ENCODE measurements at places on chromosomes 5 and 9. TPM values are rescaled to one million over a fixed set of nuclear protein-coding genes. Genes with fewer than 3 reads are reported as not detected.

- peaks cover 67% of the 10 kb centered on the region for H3K27me3 ChIP-seq
- H3K36me3 ChIP-seq, result no peaks in the 10 kb centered on the region
- peaks cover 40% of the 10 kb centered on the region for H3K4me1 ChIP-seq
- no peak overlapping the region for H3K27ac ChIP-seq
- H3K4me3 ChIP-seq, result no peak overlapping the region
- DNase-seq, result no peak
Measured at GRCh38 chr9:136103651-136104487, 8.8 kb upstream of the NACC2 start.

DNA sequence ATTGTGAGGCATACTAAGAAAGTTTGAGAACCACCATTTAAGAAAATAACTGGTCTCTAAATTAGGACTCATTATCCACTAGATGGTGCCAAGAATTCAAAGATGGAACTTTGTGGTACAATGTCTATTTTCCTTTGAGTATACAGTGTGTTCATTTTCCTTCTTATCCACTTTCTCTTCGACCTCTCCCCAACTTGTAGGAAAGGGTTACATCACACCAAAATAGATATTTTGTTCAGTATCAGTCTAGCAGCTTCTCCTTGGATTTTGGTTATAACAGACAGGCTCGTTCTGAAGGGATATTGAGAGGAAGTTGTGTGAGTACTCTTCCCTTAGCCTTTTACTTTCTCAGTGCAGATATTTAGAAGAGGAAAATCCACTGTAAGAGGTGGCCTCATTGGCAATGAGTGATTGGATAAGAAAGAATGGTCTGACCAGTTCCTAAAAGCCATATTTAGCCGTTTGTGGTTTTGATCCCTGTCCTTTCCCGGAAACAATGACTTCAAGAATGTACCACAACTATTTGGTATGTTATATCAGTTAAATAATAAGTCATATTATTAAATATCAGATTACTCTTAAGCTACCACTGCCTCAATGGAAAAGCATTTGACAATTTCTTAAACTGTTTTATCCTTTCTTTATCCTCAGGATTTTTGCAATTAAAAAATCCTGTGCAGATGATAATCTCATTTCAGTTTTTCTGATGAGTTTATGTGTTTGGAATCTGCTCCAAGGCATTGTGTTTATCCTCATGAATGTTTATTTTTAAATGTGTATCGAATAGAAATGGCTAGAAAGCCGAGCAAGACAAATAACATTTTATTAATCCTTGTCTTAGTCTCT lies 69.0 kb upstream of the GRAMD2B start:
- H3K4me3 ChIP-seq, result no peak overlapping the region
- H3K27ac ChIP-seq, result peak overlapping the region; percentile 3
- no peaks in the 10 kb centered on the region for H3K27me3 ChIP-seq
- peaks cover 5% of the 10 kb centered on the region for H3K4me1 ChIP-seq

- no peak overlapping the region for H3K4me3 ChIP-seq
- no peaks in the 10 kb centered on the region for H3K27me3 ChIP-seq
- no peaks in the 10 kb centered on the region for H3K36me3 ChIP-seq
- H3K4me1 ChIP-seq, result peaks cover 100% of the 10 kb centered on the region
Measured at GRCh38 chr9:121362813-121363621, 7.0 kb downstream of the STOM start.

- H3K27ac ChIP-seq, result no peak overlapping the region
- no peaks in the 10 kb centered on the region for H3K27me3 ChIP-seq
- no peak for DNase-seq
- no peaks in the 10 kb centered on the region for H3K4me1 ChIP-seq
- H3K36me3 ChIP-seq, result no peaks in the 10 kb centered on the region
- no peak overlapping the region for H3K4me3 ChIP-seq
Measured at GRCh38 chr5:121292664-121293063, 559.0 kb upstream of the FTMT start.

DNA sequence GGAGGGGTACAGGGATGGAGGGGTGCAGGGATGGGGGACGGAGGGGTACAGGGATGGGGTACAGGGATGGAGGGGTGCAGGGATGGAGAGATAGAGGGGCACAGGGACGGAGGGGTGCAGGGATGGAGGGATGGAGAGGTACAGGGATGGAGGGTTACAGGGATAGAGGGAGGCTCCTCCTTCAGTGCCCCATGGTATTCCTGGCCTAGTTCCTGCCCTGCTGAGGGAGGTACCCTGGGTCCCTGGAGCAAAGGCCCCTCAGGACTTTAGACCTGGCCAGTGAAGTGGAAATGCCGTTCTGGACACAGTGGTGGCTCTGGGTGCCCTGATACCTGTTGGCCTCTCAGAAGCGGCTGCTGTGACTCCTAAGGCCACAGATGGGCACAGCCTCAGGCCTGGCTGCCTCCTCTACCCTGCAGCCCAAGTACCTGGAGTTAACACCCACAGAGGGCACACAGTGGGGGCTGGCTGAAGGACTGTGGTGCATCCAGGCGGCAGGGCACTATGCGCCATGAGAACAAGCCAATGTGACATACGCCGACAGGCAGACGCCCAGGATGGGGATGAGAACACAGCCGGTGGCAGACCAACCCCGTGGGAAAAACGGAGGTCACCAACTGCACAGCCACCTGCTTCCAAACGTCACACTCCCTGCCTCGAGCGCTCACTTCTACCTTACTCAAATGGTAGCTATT lies 8.4 kb downstream of the PTGES2 start:
- no peak overlapping the region for H3K27ac ChIP-seq
- no peaks in the 10 kb centered on the region for H3K27me3 ChIP-seq
- H3K4me1 ChIP-seq, result peaks cover 18% of the 10 kb centered on the region

DNA sequence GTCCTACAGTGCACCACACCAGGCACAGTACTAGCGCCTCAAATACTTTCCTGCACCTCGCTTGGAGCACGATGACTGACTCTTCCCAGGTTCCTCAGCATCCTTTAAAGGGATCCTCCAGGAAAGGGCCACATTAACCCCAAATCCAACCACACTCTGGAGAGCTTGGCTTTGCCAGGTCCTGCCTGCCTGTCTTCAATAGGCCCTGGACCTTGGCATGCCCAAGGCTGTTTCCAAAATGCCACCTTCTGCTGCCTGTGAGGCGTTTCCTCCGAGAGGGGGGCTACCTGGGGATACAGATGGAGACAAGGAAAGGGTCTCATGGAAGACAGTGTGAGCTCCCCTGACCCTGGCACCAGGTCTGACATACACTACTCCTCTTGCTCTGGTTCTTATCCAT lies 169.9 kb downstream of the DAB2IP start:
- no peak overlapping the region for H3K27ac ChIP-seq
- no peaks in the 10 kb centered on the region for H3K27me3 ChIP-seq
- H3K4me3 ChIP-seq, result no peak overlapping the region
- DNase-seq, result no peak
- H3K4me1 ChIP-seq, result no peaks in the 10 kb centered on the region
- no peaks in the 10 kb centered on the region for H3K36me3 ChIP-seq

GRCh38 chr5:37448941-37449340 lies 69.8 kb downstream of the WDR70 start:
- no peak overlapping the region for H3K4me3 ChIP-seq
- DNase-seq, result no peak
- no peak overlapping the region for H3K27ac ChIP-seq
- H3K36me3 ChIP-seq, result peaks cover 39% of the 10 kb centered on the region
- H3K4me1 ChIP-seq, result no peaks in the 10 kb centered on the region

- H3K27ac ChIP-seq, result no peak overlapping the region
- no peak for DNase-seq
- no peak overlapping the region for H3K4me3 ChIP-seq
- H3K4me1 ChIP-seq, result no peaks in the 10 kb centered on the region
- H3K36me3 ChIP-seq, result no peaks in the 10 kb centered on the region
- no peaks in the 10 kb centered on the region for H3K27me3 ChIP-seq
Measured at GRCh38 chr5:34881246-34881645, 34.1 kb downstream of the RAD1 start.

- no peak for DNase-seq
- no peak overlapping the region for H3K4me3 ChIP-seq
- H3K4me1 ChIP-seq, result no peaks in the 10 kb centered on the region
- H3K27ac ChIP-seq, result no peak overlapping the region
Measured at GRCh38 chr5:34519489-34520220, 136.5 kb upstream of the RAI14 start.

DNA sequence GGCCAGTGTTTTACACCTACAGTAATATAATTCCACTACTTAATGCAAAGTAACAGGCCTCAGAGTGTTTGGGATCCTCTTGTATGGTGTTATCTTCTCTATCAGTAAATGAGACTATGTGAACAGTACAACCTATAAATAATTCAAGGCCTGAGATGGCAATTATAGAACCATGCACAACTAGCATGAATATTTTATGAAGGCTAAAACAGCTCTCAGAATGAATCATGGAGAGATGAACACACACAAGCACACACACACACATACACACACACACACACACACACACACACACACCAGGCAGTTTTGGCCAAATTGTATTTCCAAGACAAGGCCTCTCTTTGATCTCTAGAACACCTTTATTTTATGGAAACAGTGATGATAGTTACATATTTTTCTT lies 224.9 kb downstream of the EBF1 start:
- no peak overlapping the region for H3K27ac ChIP-seq
- H3K4me1 ChIP-seq, result peaks cover 6% of the 10 kb centered on the region
- no peak for DNase-seq
- H3K27me3 ChIP-seq, result no peaks in the 10 kb centered on the region
- no peak overlapping the region for H3K4me3 ChIP-seq

DNA sequence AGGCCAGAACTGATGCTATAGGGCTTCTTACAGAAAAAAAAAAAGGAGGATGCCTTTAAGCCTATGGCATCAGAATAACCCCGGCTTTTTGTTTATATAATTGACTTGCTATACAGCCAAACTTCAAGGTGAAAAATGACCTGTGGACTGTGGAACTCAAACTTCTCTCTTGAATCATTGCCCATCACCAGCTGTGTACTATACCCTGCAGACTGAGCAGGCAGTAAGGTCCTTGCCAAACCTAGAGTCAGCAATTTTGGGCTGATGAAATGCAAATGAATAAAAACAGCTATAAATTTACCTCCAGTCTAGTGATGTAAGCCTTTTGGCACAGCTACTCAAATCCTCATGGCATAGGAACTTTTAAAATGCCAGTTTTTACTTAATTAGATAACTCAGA lies 44.5 kb upstream of the PPP3R2 start:
- DNase-seq, result no peak
- H3K4me1 ChIP-seq, result no peaks in the 10 kb centered on the region
- H3K27me3 ChIP-seq, result no peaks in the 10 kb centered on the region
- no peak overlapping the region for H3K27ac ChIP-seq

- peaks cover 10% of the 10 kb centered on the region for H3K4me1 ChIP-seq
- H3K27ac ChIP-seq, result peak overlapping the region; percentile 80
- no peaks in the 10 kb centered on the region for H3K27me3 ChIP-seq
- H3K36me3 ChIP-seq, result no peaks in the 10 kb centered on the region
- no peak for DNase-seq
Measured at GRCh38 chr5:140236891-140237598, 62.1 kb downstream of the CYSTM1 start.

DNA sequence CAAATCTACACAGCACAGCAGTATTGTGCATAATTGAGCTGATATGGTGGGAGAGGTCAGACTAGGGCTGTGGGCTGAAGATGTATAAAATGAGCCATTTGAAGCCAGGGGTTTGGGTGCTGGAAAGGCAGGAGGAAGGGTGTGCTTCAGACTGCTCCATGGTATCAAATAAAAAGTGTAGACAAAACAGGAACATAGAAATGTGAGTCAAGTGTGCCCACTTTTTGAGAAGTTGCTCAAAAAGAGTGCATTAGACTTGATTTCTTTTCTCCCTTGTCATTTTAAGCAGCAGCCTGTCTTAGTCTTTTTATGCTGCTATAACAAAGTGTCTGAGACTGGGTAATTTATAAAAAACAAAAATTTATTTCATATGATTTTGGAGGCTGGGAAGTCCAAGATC lies 55.8 kb upstream of the ZFAND5 start:
- DNase-seq, result no peak
- no peak overlapping the region for H3K27ac ChIP-seq
- H3K4me1 ChIP-seq, result no peaks in the 10 kb centered on the region
- no peaks in the 10 kb centered on the region for H3K36me3 ChIP-seq
- no peaks in the 10 kb centered on the region for H3K27me3 ChIP-seq

DNA sequence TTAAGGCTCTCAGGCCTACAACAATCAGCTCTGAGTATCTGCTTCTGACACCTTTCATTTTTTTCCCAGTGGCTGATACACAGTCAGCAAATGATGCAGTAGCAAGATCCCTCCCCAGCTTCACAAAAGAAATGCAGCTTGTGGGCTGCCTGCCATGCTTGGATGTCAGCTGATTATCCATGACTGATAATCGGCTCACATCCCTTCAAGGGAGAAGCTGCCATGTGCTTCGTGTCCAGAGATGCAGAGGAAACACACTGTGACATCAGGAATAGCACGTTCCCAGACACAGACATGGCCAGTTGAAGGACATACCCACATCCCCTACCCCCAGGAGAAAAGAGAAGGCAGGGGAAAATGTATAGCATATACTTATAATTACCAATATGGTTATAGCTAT lies 27.9 kb downstream of the TMEM215 start:
- no peaks in the 10 kb centered on the region for H3K4me1 ChIP-seq
- no peaks in the 10 kb centered on the region for H3K27me3 ChIP-seq
- no peak overlapping the region for H3K27ac ChIP-seq
- no peaks in the 10 kb centered on the region for H3K36me3 ChIP-seq

GRCh38 chr5:141680751-141681201 lies 1.3 kb downstream of the ARAP3 start:
- H3K36me3 ChIP-seq, result no peaks in the 10 kb centered on the region
- H3K4me1 ChIP-seq, result peaks cover 3% of the 10 kb centered on the region
- H3K4me3 ChIP-seq, result peak overlapping the region; percentile 60

GRCh38 chr5:119218830-119219782 lies 136.7 kb upstream of the TNFAIP8 start:
- no peak for DNase-seq
- H3K27me3 ChIP-seq, result no peaks in the 10 kb centered on the region
- H3K4me3 ChIP-seq, result no peak overlapping the region
- H3K27ac ChIP-seq, result no peak overlapping the region
- H3K36me3 ChIP-seq, result peaks cover 34% of the 10 kb centered on the region
- no peaks in the 10 kb centered on the region for H3K4me1 ChIP-seq

DNA sequence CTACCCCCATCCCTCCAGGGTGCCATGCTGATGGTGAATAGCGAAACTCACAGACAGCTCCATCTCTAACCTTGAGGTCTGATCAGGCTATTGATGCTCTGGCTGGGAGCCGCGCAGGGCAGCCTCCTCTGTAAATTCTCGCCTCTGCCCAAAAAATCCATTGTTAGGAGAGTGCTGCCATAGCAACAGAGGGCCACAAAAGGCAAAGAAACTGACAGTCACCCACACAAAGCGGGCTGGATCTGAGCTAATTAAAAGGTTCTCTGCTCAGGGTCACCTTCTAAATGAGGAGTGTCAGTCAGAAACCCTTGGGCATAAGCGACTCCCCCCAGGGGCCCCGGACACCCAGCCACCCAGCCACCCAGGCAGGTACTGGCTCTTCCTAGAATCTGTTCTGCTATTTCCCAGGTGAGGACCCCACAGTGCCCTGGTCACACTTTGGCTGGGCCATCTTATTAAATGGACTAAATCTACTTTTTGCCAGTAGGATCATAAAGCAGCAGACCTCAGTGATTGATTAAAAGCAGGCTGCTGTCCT lies 126.7 kb downstream of the MED10 start:
- no peak overlapping the region for H3K4me3 ChIP-seq
- no peak overlapping the region for H3K27ac ChIP-seq
- no peaks in the 10 kb centered on the region for H3K27me3 ChIP-seq
- no peaks in the 10 kb centered on the region for H3K36me3 ChIP-seq
- no peak for DNase-seq

OTP gene
- not detected for polyA plus RNA-seq

GABRA6 gene
- polyA plus RNA-seq, result not detected

HRH2 gene
- 8.5 TPM for polyA plus RNA-seq

HTR4 gene
- 1.5 TPM for polyA plus RNA-seq

GRXCR2 gene
- not detected for polyA plus RNA-seq

NUTM2G gene
- polyA plus RNA-seq, result 0.82 TPM

SYK gene
- polyA plus RNA-seq, result 20.6 TPM

CHMP5 gene
- polyA plus RNA-seq, result 93.2 TPM

CRB2 gene
- polyA plus RNA-seq, result 0.58 TPM

GADD45G gene
- 4.6 TPM for polyA plus RNA-seq

ANKRD18A gene
- polyA plus RNA-seq, result 2.5 TPM

CCDC183 gene
- polyA plus RNA-seq, result 10.0 TPM
